ENCODE measurements at places on chromosomes 4 and X.

DNA sequence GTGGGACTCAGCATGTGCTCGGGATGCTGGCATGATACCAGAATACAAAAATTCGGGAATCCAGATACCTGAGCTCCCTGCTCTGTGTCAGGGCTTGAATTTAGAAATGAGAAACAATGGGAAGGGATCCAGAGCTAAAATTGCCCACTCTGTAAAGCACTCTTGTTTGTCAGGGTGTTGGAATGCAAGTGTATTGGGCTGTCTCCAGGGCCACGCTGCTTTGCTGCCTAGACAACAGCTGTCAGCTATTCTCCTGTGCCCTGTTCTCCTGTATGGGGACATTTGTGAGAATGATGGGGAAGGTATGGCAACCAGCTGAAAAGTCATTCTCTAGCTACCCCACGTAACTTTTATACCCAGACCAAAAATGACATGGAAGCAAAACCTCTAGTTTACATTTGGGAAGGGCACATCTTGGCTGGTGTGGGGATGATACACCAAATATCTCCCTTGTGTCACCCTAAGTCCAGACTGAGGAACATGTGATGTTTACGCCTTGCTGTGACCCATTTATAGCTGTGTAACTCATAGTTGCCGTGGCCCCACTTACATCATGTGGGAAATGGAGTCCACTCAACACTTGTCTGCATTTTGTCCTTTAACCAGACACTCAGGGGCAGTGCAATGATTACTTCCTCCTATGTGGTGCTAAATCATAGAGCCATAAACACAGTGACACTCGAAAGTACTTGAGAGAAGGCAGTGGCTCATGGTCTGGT, 46.6 kb downstream of the SMPX start:
- DNase-seq = no peak

GRCh38 chrX:138914767-138915166, 203.2 kb upstream of the FGF13 start:
- DNase-seq = no peak

DNA sequence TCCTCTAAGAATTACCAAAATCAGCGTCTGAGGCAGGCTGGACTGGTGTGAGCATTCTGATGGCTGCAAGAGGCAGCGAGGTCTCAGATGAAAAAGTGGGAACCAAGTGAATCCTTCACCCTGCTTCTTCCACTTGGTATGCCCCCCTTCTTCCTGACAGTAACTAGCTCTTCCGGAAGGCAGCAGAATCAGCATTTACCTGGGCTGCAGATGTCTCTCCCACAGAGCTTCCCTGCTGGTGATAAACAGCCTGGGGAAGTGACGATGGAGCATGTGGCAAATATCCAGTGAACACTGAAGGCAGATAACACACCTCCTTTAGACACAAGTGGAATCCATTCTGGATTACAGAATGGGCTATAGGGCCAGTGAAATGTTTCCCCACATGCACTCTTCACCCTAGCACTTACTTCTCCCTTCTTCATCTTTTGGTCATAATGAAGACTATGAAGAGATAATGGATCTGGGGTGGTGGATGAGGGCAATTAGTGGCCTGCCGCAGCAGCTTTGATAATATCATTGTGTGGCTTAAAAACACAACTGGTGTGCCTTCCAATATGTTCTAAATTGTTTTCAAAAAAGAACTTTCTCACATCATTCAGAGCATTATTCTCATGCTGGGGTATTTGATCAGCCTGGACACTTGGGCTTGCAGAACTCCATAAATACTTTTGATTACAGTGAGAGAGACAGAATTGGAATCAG, 60.8 kb upstream of the TBC1D9 start:
- no peak for DNase-seq

DNA sequence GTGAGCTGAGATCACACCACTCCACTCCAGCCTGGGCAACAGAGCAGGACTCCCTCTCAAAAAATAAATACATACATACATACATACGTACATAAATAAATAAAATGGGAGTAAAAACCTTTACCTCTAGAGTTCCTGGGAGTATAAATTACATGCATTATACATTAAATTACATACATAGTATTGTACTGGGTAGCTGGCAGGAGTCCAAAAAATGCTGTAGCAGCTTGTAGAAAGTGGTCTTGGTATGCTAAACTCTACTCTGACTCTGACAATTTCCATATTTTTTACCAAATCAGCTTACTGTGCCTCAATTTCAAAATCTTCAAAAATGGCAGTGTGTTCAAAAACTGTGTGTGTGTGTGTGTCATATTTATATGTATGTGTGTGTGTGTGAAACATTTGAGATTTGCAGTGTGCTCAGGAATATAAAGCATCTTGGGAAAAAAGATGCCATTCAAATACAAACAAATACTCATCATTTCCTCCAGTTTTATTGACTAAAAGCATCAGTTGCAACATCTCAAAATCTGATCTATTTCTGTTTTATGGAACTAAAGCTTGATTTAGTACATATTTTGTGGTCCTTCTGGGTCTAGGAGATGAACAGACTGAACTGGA, 171.7 kb downstream of the SHROOM3 start:
- DNase-seq = no peak

- no peak for DNase-seq
These were observed 50.0 kb upstream of the TRIM2 start for GRCh38 chr4:153154007-153154975.

- DNase-seq = no peak
These were observed 108.9 kb downstream of the SYNPO2 start for GRCh38 chr4:118997601-118998000.

- no peak for DNase-seq
These were observed 132.9 kb upstream of the NKX1-1 start for GRCh38 chr4:1538941-1539772.

GRCh38 chrX:120790118-120790517, 85.5 kb downstream of the CT47B1 start:
- DNase-seq = peak; percentile 0

- DNase-seq = no peak
These were observed 112.4 kb upstream of the SPRY1 start for GRCh38 chr4:123284168-123284567.

GRCh38 chr4:109296527-109296926, 5.9 kb downstream of the COL25A1 start:
- DNase-seq = no peak

- no peak for DNase-seq
These were observed 11.7 kb upstream of the PTTG2 start for GRCh38 chr4:37948542-37948941.

GRCh38 chr4:19809989-19810388, 441.7 kb upstream of the SLIT2 start:
- DNase-seq = no peak

DNA sequence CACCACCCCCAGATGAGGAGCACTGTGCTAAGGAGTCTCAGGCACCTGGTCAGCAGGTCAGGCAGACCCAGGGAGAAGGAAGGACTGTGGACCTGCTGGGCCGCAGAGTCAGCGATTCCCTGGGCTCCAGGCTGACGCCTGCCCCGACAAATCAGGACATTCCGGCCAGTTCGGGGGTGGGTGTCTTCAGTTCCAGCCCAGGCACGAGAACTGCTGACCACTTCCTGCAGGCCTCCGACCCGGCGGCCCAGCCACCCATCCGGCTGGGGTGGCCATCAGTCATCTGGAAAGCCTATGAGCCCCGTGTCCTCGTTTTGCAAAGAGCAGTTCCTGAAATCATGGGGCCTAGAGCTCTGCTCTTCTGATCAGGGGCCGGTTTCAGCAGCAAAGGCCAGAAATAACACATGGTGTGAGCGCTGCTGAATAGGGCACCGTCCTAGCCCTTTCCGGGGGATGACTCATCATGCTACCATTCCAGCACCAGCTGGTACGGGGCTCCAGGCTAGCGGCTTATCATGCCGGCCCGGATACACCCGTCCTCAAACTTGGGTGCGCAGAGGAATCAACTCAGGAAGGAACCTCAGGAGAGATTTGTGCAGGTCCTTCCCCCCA, 7.8 kb upstream of the SH3TC1 start:
- no peak for DNase-seq

GRCh38 chr4:60682901-60683300, 517.2 kb upstream of the ADGRL3 start:
- no peak for DNase-seq

DNA sequence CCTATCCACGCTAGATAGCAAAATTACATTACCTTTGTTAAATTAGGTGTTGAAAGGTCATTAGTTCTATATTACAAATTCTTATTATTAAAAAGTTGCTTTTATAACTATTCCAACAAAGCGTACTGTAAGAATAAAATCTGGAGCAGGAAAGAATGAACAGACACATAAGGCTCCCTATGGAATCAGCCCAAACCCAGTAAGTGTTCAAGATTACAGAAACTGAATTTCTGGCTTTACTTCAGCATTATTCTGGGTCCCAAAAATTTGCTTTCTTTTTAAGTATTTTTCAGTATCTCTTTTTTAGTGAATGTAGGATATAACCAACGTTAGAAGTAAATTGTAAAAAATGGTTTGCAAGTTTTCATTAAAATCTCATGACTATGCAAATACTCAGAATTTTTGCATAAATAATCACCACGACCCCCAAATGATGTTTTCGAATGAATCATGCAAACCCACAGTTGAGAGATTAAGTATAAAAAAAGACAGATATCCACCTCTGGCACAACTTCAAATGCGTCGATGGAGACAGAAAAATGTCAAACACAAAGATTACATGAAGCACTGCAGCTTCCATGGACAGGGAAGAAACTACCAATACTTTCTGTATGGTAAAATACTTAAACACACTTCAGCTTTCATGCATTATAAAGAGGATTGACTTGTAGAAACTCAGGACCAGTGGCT, 238.5 kb downstream of the RASL11B start:
- no peak for DNase-seq

DNA sequence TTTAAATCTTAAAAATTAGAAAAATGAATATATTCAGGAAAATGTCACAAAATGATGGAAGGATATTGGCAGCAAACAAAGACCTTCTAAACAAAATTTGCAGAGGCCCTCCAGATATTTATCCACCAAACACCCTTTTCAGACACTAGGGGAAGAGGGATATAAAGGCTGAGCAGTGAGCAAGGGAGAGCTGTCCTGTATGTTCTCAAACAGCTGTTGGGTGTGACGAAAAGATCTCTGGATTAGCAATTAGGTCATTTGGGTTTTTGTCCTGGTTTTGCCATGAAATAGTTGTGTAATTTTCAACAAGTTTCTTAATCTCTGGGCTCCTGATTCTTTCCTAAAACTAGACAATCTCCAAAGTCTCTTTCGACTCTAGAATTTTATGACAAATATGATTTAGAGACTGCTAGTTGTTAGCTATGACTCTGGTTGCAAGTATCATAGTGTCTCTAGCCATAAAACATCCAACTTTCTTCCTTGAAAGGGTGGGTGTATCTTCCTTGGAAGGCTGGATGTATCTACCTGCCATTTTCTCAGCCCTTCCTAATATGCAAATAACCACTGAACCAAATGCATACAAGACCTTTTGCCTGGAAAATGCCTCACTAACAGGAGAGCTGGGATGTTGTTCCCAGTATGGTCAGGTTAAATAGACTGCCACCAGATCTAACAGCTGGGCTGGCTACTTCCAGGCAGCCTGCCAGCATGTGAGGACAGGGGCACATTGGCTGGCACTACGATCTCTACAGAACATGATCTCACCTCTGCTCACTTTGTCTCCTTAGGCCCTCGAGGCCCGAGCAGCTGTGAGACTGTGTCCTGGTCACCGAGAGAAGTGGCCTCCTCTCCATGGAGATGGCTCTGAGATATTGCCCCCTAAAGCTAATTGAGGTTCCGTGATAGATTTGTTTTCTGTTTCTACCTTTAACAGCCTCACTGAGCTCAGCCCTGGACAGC, 225.5 kb upstream of the JADE1 start:
- no peak for DNase-seq

- no peak for DNase-seq
These were observed 198.1 kb upstream of the PUDP start for GRCh38 chrX:7346021-7346420.

- no peak for DNase-seq
These were observed 76.2 kb upstream of the PLAC1 start for GRCh38 chrX:134734466-134734952.

GRCh38 chr4:2075171-2075986, 16.3 kb downstream of the NAT8L start:
- no peak for DNase-seq

DNA sequence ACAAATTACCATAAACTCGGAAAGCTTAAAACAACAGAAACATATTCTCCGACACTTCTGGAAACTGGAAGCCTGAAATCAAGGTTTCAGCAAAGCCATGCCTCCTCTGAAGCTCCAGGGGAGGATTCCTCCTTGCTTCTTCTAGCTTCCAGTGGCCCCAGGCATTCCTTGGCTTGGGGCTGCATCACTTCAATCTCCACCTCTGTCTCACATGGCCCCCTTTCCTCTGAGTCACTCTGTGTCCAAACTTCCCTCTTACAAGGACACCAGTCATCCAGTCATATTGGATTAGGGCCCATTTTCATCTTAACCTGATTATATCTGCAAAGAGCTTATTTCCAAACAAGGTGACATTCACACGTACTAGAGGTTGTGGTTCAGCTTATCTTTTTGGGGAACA, 17.3 kb downstream of the PARM1 start:
- DNase-seq = no peak

- DNase-seq = no peak
These were observed 71.7 kb downstream of the SRPX start for GRCh38 chrX:38149016-38149415.

- no peak for DNase-seq
These were observed 5.5 kb upstream of the SCRG1 start for GRCh38 chr4:173404296-173404865.

DNA sequence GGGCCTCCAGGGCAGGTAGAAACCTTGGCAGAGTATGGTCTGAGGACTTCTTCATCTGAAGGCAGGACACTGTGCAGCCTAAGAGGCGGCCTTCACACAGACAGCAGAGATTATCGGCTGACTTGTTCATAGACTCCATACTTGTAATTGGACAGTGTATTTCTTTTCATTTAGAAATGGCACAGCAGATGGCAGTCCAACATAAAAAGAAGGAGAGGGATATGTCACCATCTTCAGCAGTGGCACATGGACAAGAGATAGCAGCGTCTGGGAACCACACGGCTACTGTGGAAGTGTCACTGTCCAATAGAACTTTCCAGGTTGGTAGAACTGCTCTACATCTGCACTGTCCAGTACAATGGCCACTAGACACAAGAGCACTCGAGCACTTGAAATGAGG, 21.7 kb upstream of the GEMIN8 start:
- DNase-seq = no peak

GRCh38 chr4:53981567-53981966, 82.8 kb downstream of the CHIC2 start:
- no peak for DNase-seq
